Heart right ventricle (tissue), 16 donors: ENCODE measurements at places on chromosomes 5 and 9.
A peak's percentile ranks its signal among the peaks of the same experiment; 100 is the strongest.

- DNase-seq = no peak
Observed at GRCh38 chr9:121638399-121638798, 13.0 kb upstream of the DAB2IP start.

- DNase-seq = no peak
Observed at GRCh38 chr5:148810823-148811222, 15.6 kb upstream of the ADRB2 start.

GRCh38 chr5:95956021-95956899 is 5.4 kb downstream of the ELL2 start:
- DNase-seq = no peak

DNA sequence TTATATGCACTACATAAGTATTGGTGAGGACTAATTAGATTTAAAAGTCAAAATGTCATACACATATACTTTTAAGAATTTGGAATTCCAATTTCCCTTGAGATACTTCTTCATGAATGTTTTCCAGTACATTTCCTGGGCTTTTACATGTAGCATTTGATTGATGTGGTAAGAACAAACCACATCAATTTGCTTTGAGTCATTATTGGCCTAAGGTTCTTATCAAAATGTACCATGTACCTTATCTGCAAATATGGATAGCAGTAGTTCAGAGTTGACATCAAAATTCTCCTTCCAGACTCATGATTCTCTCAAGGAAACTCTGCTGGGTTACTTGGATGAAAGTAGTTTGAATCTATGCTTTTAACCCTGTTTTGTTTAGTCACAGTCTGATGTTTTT is 2.5 kb downstream of the CAST start:
- DNase-seq = no peak

DNA sequence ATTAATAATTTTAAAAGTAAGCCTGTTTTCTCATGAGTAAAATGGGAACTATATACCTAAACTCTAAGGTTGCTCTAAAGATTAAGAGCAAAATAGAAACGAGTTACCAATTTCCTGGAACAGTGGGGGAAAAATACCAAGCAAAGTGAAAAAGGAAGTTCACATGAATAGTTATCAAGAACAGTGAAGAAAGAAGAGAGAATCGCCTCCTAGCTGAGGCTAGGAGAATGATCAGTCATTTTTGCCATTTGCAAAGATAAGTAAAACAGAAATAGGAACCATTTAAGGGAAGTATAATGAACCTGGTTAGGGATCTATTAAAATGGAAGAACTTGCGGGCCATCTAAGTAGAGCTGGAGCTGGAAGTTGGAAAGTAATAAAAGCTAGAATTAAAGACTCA is 50.7 kb downstream of the P4HA2 start:
- no peak for DNase-seq

DNA sequence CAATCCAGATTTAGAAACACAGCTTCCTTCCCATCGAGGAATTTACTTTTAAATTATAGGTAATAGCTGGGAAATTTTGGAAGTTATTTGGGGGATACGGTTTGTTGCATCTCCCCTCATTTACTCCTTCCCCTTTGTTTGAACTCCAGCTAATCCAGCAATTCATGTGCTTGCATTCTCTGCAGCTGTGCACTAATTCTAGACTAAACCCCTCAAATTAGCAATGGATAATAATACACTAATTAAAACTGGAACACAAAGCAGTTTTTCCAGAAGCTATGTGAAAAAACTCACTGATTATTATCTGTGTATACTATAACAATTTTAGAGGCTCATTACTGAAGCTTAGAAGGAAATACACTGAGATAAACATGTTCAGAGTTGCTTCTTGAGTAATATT is 751.2 kb upstream of the ZNF608 start:
- no peak for DNase-seq

DNA sequence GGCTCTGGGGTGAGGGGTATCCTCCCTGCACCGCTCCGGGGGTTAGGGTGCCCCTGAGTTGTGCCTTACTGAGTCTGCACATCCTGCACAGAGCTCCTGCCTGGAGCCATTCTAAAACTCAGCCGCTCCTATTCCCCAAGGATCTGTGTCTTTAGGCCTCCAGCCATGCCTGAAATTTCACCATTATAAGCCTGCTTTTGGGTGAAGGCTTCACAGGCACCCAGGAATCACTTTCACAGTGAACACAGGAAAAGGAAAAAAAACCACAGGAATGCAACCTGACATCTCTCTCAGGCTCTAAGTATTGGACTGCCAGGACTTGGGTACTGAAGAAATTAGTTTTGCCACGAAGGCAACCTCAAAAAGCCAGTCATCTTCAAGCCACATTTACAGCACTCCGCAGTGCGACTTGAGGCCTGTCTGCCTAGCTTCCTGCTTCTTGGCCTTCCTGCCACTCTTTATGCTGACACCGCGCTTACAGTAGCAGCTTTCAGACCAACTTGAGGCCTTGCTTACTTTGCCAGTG is 30.9 kb downstream of the GALNT10 start:
- peak; percentile 22 for DNase-seq

DNA sequence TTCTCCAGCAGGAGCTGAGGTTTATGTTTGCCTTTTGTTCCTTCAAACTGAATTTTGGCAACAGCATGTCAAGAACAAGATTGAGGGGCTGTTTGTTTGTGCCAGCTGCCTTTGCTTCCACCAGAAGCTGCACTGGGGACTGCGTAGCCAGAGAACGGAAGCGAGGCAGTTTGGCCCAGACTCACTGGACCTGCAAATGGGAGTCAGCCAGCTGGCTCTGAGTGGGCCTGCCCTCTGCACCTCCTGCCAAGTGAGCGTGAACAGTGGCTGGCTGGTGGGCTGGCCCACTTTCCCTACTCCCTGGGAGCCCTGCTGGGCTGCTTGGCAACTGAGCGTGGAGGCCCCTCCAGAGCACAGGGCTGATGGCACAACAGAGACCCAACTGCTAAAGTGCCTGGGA is 111.6 kb downstream of the GALNT10 start:
- peak; percentile 69 for DNase-seq

- no peak for DNase-seq
Observed at GRCh38 chr5:67037171-67037570, 159.4 kb downstream of the CD180 start.

GRCh38 chr9:16623989-16624743 is 246.3 kb downstream of the BNC2 start:
- no peak for DNase-seq

DNA sequence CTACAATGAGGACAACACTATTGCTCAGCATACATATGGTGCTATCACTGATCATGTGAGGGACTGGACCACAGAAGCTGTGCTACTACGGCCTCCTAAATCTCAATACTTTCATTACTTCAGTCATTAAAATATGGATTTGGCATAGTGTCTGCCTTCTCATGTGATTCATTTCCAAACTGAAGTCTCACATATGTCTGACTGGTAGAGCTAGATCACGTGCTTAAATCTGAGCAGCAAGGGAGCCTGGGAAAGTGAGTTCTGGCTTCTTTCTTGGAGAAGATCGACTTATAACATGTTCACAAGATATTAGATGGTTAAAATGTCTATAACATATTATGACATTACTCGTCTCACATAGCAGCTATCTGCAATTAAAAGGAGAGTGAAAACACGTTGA is 8.3 kb downstream of the KIF4B start:
- no peak for DNase-seq

DNA sequence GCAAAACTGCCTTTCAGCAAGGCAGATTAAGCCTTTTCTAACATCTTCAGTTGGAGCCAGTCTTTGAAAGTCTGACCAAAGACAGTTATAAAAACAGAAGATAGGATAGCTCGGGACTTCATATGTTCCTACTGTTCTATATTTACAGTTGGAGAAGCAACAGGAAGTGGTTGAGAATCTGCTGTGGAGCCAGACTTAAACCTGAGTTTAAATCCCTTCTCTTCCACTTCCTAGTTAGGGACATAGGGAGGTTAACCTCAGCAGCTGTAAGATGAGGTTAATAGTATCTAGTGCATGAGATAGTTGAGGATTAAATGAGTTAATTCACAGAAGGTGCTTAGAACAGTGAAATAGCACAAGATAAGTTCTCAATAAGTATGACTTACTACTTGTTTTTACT is 84.5 kb upstream of the FREM1 start:
- DNase-seq = no peak

DNA sequence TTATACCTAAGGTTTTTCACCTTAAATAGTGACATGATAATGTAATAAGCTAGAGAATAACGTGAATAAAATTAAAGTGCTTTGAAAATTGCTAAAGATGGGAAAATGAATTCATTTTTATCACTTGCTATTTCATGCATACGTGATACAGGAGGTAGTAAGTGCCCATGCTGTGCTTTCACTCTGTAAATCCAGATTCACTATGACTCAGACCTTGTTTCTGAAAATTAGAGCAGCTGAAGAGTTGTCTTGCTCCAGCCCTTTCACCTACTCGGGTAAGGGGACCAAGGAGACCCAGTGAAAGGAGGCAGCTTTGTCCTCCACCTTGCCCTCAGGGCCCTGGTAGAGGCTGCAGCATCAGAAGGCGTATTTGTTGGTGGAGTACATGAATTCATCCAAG is 87.9 kb downstream of the ANKH start:
- no peak for DNase-seq

GRCh38 chr5:68074048-68074632 is 141.4 kb upstream of the PIK3R1 start:
- DNase-seq = no peak

DNA sequence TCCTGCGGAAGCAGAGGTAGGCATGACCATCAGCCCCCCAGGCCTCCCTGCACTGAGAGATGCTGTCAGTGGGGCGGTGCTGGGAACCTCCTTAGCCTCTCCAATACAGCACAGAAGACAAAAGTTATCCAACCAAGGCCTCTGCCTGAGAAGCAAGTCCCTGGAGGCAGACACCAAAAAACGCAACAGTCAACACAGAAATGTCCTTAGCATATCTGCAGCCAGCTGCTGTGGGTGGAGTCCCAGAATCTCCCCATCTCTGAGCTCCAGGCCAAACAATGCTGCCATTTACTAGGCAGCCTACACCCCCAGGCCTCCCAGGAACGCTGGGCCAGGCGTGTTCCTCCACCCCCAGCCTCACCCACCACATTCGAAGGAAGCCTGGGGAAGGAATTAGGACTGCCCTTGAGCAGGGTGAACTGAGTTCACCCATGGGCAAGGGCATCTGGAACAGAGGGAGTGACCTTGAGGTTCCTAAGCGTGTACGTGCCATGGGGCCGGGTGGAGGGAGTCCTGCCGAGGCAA is 43.7 kb downstream of the STK10 start:
- DNase-seq = peak; percentile 53

DNA sequence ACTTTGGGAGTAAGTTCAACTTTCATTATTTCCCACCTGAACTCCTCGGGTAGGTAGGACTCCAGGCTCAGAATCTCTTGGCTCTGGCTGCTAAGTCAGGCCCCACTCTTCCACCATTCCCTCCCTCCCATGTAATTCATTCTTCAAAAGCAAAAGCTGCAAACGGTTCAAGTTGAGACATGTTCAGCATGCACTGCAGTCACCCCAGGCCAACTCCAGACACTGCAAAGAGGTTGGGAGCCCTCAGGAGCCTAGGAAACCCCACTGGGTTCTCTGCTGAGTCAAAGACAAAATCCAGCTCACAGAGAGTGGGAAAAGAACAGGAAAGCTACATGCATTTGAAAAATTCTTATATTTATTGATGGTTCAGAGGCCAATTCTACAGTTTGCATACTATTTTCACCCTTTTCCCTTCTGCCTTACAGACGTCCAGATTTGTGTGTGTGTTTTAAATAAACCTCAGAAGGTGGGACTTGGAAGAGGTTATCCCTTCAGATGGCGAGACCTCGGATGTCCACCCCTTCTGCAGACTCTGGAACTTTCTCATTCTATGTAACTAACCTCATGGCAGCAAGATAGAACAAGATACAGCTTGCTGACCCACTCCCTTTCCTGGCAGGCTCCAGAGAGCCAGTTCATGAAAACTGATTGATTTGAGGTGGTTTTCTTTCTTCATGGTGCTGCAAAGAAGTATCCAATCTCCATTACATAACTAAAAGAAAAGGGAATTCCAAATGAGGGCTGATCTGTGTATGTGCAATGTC is 65.7 kb upstream of the EQTN start:
- DNase-seq = no peak
